ENCODE measurements at places on chromosomes 1 and 21. TPM values are rescaled to one million over a fixed set of nuclear protein-coding genes. Genes with fewer than 3 reads are reported as not detected.

FLG2 gene
- not detected for total RNA-seq

TAS1R3 gene
- not detected for total RNA-seq

F3 gene
- not detected for total RNA-seq

CFHR2 gene
- not detected for total RNA-seq

POMGNT1 gene
- total RNA-seq = 69.4 TPM

TSPAN1 gene
- total RNA-seq = not detected

CACHD1 gene
- 5.7 TPM for total RNA-seq

FCMR gene
- 0.36 TPM for total RNA-seq

FAAH gene
- total RNA-seq = 1.4 TPM

- DNase-seq = no peak
Observed at GRCh38 chr1:14267991-14268390, 330.5 kb upstream of the KAZN start.

GRCh38 chr21:44572959-44573583 lies 458 bp upstream of the KRTAP10-4 start:
- no peak for DNase-seq

GRCh38 chr1:245649666-245650065 lies 494.9 kb downstream of the KIF26B start:
- no peak for DNase-seq

GRCh38 chr1:25110036-25110435 lies 122.3 kb downstream of the SYF2 start:
- no peak for DNase-seq

DNA sequence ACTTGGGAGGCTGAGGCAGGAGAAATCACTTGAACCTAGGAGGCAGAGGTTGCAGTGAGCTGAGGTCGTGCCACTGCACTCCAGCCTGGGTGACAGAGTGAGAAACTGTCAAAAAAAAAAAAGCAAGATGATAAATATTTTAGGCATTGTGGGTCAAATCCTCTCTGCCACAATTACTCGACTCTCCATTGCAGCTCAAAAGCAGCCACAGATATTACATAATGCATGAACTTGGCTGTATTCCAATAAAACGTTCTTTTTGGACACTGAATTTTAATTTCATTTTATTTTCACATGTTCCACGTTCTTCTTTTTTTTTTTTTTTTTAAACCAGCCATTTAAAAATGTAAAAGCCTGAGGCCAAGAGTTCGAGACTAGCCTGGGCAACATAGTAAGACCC lies 69.4 kb downstream of the TCP10L start:
- no peak for DNase-seq

- DNase-seq = no peak
Observed at GRCh38 chr21:37374027-37374426, 7.5 kb downstream of the DYRK1A start.

- DNase-seq = no peak
Observed at GRCh38 chr1:185297982-185298381, 19.1 kb downstream of the IVNS1ABP start.

DNA sequence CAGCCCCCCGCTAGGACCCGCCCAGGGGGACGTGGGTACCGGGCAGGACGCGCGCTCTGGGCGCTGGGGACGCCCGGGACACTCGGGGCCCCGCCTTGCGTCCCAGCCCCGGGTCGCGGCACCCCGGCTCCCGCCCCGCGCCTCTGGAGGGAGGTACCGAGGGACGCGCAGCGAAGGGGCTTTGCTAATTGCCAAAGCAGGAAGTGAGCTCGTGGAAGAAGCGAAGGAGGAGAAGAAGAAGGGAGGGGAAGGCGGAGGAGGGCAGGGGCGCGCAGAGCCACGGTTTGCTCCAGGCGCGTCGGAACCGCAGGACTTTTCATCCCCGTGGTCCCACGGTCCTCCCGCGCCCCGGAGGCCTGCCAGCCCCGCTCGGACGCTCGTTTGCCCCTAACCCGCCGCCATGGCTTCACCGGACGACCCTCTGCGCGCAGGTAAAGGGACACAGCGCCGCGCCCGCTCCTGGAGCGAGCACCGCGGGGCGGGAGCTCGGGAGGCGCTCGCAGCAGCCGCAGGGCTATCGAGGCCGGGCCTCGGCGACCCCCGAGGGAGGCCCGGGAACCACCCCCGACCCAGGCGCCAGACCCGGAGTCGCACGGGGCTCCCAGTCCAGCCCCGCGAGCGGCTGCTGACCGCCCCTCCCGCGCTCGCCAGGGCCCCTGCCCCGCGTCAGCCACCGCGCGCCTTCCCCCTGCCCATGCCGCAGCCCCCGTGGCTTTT lies 1.3 kb downstream of the EDARADD start:
- peak; percentile 47 for DNase-seq

DNA sequence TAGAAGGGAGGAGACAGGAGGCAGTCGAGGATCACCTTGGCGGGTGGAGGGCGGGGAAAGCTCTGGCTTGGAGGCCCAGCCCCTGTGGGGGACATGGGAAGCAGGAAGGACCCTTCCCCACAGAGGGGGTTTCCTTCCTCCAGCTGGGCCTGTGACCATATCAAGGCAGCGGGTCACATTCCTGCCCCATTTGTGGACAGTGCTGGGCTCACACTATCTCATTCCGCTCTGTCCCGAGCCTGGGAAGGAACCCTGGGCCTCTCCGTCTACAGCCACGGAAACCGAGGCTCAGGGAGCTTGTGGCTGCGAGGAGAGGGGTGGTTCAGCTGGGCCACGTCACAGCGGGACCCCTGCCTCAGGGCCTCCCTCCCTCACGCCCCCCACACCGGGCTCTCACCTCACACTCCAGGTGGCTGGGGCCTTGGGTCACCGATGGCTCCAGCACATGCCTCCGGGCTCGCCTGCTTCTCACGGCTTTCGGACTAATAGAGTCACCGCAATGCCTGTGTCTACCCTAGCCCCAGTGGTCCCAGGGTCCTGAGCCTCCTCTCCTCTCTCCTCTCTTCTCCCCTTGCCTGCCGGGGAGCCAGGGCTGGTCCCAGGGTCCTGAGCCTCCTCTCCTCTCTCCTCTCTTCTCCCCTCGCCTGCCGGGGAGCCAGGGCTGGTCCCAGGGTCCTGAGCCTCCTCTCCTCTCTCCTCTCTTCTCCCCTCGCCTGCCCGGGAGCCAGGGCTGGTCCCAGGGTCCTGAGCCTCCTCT lies 56.4 kb downstream of the SLC19A1 start:
- DNase-seq = no peak

DNA sequence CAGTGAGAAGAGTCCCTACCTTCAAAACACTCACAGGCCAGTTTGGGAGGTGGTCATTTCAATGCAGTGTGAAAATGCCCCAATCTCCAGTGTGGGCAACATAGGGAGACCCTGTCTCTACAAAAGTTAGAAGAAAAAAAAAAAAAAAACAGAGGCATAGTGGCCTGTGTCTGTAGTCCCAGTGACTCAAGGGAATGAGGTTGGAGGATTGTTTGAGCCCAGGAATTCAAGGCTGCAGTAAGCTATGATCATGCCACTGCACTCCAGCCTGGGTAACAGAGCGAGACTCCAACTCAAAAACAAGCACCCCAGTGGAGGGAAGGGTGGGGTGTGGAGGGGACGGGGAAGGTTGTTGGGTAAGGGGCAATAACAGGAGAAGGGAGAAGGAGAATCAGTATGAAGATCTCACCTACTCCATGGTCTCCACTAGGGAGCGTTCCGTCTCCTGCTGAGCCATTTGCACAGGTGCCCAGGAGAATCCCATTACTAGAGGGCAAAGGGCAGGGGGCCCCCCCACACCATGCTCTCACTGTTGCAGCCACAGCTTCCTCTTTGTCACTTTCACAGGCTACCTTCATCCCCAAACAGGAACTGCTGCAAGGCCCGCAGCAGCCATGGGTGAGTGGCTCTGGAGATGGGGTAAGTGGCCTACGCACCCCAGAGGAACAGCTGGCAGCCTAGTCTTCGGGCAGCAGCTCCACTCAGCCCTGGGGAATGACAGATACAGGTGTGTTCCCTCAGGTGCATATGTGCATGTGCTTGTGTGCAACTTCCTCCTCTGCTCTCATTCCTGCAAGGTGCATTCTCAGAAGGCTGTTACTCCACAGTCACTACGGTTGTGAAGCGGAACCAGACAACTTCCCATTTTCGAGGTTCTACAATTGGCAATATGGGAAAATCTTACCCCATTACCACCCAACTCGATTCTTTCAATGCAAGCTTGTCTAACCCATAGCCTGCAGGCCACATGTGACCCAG lies 87.9 kb upstream of the LYST start:
- no peak for DNase-seq

GRCh38 chr1:230109066-230109465 lies 42.0 kb downstream of the GALNT2 start:
- DNase-seq = no peak

DNA sequence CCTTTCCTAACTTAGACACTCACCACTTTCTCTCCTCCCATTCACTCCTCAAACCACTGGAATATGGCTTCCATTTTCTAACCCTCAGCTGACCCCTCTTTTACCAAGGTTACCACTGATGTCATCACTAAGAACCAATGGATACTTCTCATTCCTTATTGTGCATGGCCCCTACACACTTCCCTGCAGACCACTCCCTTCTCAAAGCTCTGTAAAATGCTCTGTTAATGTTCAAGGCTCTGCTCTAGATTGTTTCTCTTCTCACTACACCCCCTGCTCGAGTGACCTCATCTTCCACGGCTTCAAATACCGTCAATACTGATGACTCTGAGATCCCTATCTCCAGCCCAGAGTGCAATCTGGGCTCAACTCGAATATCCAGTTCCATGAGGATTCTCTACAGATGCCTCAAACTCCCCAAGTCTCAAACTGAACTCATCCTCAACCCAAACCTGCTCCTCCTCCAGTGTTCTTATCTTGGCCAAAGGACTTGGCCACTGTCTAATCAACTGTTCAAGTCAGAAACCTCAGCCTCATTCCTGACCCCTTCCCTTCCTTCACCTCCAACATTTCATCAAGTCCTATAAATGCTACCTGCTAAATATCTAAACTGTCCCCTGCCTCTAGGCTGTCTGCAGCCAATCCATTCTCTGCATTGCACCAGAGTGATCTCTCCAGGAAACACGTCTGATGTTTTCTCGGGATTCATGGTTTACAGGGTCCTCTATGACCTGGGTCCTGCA lies 41.3 kb upstream of the BMP8B start:
- no peak for DNase-seq

DNA sequence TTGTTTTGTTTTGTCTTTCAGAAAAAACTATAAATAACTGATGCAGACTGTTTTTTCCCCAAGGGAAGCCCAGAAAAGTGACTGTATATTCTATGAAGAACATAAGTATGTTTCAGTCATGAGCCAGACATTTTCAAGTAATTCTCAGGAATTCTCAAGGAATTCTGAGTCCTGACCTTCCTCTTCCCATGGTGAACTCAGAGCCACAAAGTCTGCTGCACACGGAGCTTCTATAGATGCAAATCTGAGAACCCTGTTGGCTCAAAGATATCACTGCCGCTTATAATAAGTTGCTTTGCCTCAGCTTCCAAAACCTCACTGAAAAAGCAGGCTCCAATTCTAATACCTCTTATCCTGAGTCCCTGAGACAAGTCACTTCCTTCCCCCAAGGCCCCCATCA lies 418.5 kb upstream of the RUNX1 start:
- DNase-seq = no peak

All from MG63 (cell line).